ENCODE measurements at places on chromosomes 4 and X. TPM values are rescaled to one million over a fixed set of nuclear protein-coding genes. Genes with fewer than 3 reads are reported as not detected.
A peak's percentile ranks its signal among the peaks of the same experiment; 100 is the strongest.

- H3K4me1 ChIP-seq = no peaks in the 10 kb centered on the region
- DNase-seq = no peak
Measured at GRCh38 chr4:33739884-33740632, 2504.3 kb downstream of the ARAP2 start.

DNA sequence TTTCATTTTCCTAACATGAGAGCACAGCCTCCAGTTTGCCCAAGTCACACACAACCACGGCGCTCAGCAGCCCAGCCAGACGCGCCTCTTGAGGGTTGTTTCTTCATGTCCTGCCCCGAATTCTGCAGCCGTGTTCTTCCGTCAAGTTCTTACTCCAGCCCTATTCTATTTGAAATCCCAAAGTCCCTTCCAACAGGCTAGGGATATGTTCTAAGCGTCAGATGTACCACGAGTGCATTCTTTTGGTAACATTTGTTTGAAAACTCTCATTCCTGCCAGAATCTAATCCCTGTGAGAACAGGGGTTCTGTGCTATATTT is 23.1 kb downstream of the ACSL1 start:
- no peaks in the 10 kb centered on the region for H3K36me3 ChIP-seq
- DNase-seq = no peak
- no peak overlapping the region for H3K4me3 ChIP-seq
- peaks cover 8% of the 10 kb centered on the region for H3K4me1 ChIP-seq
- H3K27me3 ChIP-seq = no peaks in the 10 kb centered on the region
- H3K27ac ChIP-seq = peak overlapping the region; percentile 81

GRCh38 chr4:147808447-147808846 is 76.6 kb downstream of the ARHGAP10 start:
- H3K36me3 ChIP-seq = no peaks in the 10 kb centered on the region
- H3K4me3 ChIP-seq = no peak overlapping the region
- H3K27ac ChIP-seq = no peak overlapping the region
- DNase-seq = no peak
- no peaks in the 10 kb centered on the region for H3K4me1 ChIP-seq
- no peaks in the 10 kb centered on the region for H3K27me3 ChIP-seq

DNA sequence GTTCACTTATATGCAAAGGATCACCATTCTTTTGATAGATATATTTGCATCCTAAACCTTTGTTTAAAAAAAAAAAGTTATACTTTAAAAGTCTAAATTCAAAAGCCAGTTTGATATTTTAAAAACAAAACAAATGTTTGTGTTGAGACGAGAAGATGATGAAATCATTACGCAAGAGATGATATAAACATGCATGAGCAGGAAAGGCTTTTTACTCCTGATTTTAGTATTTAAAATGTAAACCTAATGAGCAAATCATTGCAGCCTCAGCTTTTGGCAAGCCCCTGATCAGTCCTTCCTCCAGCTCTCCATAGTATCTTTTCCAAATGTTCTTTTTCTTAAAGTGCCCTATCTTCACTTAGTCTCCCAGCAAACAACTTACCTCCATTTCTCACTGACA is 115.6 kb downstream of the ARAP2 start:
- DNase-seq = no peak
- no peaks in the 10 kb centered on the region for H3K27me3 ChIP-seq
- H3K4me1 ChIP-seq = no peaks in the 10 kb centered on the region
- no peaks in the 10 kb centered on the region for H3K36me3 ChIP-seq
- H3K27ac ChIP-seq = no peak overlapping the region

DNA sequence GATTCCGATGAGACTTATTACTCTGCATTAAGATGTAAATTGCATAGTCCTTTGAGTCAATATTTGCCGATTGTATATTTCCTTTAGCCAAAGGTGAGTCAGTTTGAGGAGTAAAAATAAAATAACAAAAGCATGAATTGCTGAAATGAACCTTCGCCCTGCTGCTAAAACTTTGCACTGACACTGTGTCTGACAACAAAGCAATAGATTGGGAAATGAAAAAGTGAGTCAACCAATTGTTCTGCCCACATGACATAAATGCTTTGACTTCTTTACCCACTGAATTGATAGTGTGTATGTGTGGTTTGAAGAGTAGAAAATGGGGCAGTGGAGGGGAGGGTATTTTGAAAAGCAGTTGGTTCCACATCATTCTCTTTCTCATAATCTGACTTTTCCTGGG is 88.4 kb upstream of the AFF2 start:
- no peaks in the 10 kb centered on the region for H3K4me1 ChIP-seq
- H3K4me3 ChIP-seq = no peak overlapping the region
- H3K27me3 ChIP-seq = no peaks in the 10 kb centered on the region

DNA sequence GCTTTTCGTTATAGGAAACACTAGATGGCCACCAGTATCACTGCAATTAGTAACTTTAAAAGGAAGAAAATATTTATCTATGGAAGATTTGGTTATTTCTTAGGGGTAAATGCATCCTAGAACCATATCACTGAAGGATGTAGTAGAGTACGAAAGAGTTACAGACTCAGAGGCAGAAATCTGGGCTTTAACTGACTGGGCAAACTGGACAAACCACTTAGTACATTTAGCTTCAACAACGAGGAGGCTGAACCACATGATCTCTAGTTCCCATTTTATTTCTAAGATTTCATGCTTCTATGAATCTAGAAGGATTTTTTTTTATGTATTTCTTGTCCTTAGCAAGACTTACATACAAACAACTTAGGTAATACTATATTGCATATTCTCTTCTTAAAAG is 93.0 kb downstream of the SMARCA5 start:
- H3K4me1 ChIP-seq = no peaks in the 10 kb centered on the region
- H3K27ac ChIP-seq = no peak overlapping the region
- no peaks in the 10 kb centered on the region for H3K36me3 ChIP-seq
- no peaks in the 10 kb centered on the region for H3K27me3 ChIP-seq
- DNase-seq = no peak

- no peaks in the 10 kb centered on the region for H3K27me3 ChIP-seq
- no peak overlapping the region for H3K4me3 ChIP-seq
- H3K4me1 ChIP-seq = no peaks in the 10 kb centered on the region
- H3K27ac ChIP-seq = no peak overlapping the region
- DNase-seq = no peak
Measured at GRCh38 chr4:60485276-60485675, 714.9 kb upstream of the ADGRL3 start.

DNA sequence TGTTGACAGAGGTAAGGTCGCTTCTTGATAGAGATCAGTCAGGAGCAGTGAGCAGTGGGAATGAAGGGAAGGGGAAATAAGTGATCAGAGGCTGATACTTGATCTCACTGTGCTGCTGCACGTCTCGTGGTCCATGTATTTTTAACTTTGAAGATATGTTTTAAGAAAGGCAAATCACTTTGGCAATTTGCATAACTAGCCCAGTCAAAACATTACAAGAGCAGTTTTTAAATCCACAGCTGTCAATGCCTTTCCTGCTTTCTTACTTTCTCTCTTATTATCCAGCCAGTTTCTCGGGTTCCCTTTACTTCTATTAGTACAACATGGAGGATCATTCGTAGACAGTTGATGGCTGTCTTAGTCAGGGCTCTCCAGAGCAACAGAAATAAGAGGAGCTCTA is 472.8 kb downstream of the TMA16 start:
- H3K4me3 ChIP-seq = no peak overlapping the region
- no peaks in the 10 kb centered on the region for H3K4me1 ChIP-seq
- DNase-seq = no peak
- no peaks in the 10 kb centered on the region for H3K27me3 ChIP-seq
- H3K36me3 ChIP-seq = no peaks in the 10 kb centered on the region

DNA sequence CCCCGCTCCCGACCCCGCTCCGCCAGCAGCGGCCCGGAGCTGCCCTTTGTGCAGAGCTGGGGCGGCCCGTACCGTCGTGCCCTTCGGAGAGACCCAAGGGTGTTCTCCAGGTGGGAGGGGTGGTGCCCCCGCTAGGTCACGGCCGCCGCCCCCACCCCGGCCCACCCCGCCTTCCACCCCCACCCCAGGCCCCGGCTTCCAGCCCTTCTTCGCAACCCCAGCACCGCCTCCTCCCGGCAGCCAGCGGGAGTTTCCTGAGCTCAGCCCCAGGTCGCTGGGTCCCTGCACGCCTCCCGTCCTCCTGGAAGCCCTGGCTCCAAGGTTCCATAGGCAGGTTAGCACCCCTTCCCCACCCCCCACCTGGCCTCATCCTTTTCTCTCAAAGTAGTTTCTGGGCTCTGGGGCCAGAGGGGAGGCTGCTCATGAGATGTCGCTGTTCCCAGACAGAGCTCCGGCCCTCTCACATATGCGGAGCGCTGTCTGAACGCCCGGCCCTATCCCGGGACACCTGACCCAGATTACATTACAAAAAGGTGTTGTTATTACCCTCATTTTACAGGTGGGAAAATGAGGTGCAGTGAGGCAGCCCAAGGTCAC is 25.2 kb upstream of the FGFR3 start:
- no peak overlapping the region for H3K27ac ChIP-seq
- no peak for DNase-seq
- peaks cover 2% of the 10 kb centered on the region for H3K4me1 ChIP-seq
- H3K27me3 ChIP-seq = peaks cover 4% of the 10 kb centered on the region
- no peaks in the 10 kb centered on the region for H3K36me3 ChIP-seq
- H3K4me3 ChIP-seq = peak overlapping the region; percentile 24

DNA sequence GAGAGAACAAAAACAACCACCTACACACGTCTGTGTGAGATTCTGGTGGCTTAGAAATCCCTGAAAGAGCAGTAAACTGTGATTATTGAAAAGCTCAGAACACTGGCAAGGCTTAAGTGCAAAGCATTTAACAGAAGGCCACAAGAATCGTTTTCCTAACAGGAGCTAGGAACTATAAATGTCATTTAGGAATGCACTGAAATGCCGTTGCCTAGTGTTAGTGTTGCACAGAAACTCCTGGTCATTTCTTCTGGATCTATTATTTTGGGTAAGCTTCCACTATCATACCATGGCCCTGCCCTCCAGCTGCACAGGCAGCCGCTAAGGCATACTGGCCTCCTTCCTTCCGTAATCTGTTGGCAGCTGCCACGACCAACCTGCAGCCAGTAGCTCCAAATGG is 923.2 kb downstream of the NLGN4X start:
- H3K27me3 ChIP-seq = no peaks in the 10 kb centered on the region
- H3K4me1 ChIP-seq = no peaks in the 10 kb centered on the region
- DNase-seq = no peak
- no peak overlapping the region for H3K27ac ChIP-seq

GRCh38 chr4:169675825-169676224 is 55.4 kb downstream of the CLCN3 start:
- no peaks in the 10 kb centered on the region for H3K4me1 ChIP-seq
- no peaks in the 10 kb centered on the region for H3K27me3 ChIP-seq
- H3K4me3 ChIP-seq = no peak overlapping the region
- no peak for DNase-seq
- H3K27ac ChIP-seq = no peak overlapping the region

- H3K4me3 ChIP-seq = no peak overlapping the region
- no peaks in the 10 kb centered on the region for H3K36me3 ChIP-seq
- H3K27ac ChIP-seq = no peak overlapping the region
- H3K27me3 ChIP-seq = no peaks in the 10 kb centered on the region
- no peaks in the 10 kb centered on the region for H3K4me1 ChIP-seq
Measured at GRCh38 chr4:136810626-136811025, 721.7 kb downstream of the PCDH18 start.

GRCh38 chr4:96164814-96165351 is 325.0 kb downstream of the PDHA2 start:
- no peak overlapping the region for H3K27ac ChIP-seq
- no peaks in the 10 kb centered on the region for H3K4me1 ChIP-seq
- H3K4me3 ChIP-seq = no peak overlapping the region

DNA sequence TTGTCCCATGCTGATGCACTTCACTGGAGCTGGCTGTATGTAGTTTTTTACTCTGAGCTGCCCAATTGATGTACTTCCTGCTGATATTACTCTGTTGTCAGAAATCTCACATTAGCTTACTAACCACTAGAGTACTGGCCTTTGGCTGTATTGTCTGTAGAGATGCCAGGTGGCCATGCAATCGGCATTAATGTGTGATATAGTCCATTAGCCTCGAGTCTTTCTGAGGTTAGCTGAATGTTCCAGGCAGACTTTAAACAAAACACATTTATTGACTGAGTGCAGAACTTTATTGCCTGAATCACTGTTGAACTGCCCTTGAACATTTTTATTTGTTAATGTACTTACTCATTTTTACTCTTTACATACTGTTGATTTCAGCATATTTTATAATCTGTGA is 335.2 kb downstream of the PCDH10 start:
- no peak overlapping the region for H3K27ac ChIP-seq
- no peak for DNase-seq
- no peaks in the 10 kb centered on the region for H3K27me3 ChIP-seq

Gene GPC3
- total RNA-seq = 2.7 TPM

Gene TLR6
- total RNA-seq = 1.5 TPM

Gene PYURF
- total RNA-seq = 84.5 TPM

Gene PTTG2
- not detected for total RNA-seq

Gene NAP1L2
- total RNA-seq = 21.9 TPM

Gene GLRA2
- not detected for total RNA-seq

Gene SPARCL1
- total RNA-seq = 377 TPM

Measured in prostate gland (tissue), 2 donors.